ENCODE measurements at places on chromosomes 4 and X.

- no peak for DNase-seq
Observed at GRCh38 chr4:24126776-24127175, 236.9 kb upstream of the PPARGC1A start.

DNA sequence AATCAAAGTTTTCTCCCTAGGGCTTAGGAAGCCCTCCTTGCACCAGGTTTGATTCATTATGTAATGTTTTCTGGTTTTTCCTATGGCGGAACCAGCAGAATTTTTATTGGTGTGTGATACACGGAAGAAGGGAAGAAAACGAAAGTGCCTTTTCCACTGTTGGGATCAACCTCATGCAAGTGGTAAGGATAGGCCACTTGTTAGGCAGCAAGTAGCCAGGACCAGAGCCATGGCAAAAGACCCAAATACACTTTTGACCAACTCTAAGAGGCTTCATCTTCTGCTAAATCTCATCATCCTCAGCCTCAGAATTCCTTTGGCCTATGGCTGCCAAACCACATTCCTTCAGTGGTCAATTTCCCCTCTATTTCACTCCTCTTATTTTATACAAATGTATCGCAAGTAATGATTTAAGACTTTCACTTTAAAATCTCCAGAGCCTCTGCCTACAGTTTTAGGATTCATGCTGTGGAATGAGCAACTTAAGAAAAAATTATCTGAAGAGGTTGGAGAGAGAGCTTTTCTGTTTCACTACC lies 21.2 kb downstream of the PPAT start:
- DNase-seq: no peak

DNA sequence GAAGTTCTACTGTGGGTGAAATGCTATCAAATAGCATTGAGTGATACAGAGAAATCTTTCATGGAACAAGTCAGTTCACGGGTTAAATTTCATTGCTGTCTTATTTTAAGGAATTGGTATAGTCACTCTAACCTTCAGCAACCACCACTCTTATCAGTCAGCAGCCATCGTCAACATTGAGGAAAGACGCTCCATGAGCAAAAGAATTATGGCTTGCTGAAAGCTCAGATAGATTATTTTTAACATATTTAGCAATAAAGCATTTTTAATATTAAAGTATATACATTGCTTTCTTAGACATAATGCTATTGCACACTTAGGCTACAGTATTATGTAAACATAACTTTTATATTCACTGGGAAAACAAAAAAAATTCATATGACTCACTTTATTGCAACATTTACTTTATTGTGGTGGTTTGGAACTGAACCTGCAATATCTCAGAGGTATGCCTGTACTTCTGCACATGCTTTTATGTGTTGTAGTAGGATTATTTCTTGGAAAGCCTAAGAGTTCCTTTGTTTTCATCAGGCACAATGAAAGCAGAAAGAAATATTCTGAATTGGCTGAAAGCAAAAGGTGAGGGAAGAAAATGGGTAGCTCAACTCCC lies 586.7 kb downstream of the GBA3 start:
- DNase-seq: no peak

DNA sequence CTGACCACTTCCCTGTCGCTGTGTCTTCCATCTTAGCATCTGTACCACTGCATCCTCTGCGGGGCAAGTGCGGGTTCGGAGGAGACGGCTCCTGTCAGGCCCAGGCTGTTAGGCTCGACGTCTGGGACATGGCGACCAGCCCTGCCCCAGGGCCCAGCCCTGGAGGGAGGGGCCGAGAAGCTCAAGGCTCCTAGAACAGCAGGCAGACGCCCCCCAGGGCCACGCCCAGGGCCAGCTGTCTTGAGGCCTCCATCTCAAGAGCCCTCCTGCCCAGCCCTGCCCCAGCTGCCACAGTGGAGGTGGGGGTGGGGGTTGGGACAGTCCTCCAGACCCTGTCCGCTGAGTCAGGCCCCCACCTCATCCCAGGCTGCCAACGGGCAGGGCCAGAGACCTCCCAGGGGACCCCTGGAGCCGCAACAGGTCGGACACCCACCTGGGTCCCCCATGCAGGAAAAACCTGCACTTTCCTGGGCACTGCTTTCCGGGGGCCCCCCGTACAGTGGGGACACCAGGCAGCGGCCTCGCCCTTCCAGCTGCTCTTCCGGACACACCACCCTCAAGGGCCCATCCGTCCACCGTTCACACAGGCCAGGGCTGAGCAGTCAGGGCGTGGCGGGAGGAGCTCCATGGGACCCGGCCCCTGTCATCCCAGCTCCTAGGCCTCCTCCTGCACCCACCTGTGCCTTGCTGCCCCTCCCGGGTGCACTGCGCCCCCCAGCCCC lies 83.1 kb downstream of the FAM53A start:
- no peak for DNase-seq

- no peak for DNase-seq
Observed at GRCh38 chr4:89829470-89830138, 7.4 kb downstream of the SNCA start.

DNA sequence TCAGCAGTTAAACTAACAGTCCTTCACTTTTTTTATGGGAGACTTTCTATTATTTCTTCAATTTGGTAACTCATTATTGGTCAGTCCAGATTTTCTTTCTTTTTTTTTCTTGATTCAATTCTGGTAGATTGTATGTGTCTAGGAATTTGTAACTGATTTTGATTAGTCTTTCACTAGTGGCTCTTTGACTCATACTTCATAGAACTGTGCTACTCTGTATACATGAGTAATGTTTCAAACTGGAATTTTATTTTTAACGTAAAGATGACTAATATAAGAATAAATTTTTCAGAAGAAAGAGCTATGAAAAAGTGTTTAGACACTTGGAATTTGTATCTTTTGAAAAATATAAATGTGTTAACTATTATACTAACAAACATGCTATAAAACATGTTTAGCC lies 813.0 kb downstream of the TRAM1L1 start:
- no peak for DNase-seq

DNA sequence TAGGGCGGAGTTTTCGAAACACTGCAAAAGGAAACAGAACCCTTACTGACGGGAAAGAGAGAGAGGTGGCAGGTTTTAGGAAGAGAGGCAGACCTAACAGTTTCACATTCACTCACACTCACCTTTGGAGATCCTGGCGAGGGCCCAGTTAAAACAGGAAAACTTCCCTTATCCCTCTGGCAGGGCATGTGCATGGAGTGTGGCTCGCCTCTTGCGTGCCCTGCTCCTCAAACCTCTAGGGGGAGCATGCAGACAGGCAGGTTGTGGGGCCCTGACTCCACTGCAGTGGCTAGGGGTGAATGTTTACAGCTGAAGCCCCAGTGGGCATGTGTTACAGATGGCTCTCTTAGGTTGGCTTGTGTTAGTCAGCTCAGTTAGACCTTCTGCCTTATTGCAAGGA lies 451.5 kb downstream of the UBE2NL start:
- DNase-seq: no peak

GRCh38 chr4:136078976-136079375 lies 1453.3 kb downstream of the PCDH18 start:
- no peak for DNase-seq
